Memory B cell (primary cell): ENCODE measurements at places on chromosomes 11 and 22.

DNA sequence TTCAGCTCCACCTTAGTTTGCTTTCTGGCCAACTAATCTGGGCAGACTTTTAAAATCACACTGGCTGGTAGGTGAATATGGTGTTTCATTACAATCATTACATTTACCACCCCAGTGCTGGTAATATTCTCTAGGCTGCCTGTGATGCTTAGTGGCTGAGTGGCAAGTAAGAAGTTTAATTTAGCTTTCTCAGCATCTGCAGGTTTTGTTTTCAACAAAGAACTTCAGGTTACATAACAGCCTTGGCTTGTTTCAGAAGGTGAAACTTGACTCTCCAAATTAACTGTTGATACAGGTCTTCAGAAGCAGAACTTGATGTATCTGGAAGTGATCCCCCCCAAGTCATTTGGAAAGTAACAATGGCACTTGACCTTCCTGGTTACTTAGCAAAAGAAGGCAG, 423.3 kb upstream of the CCDC90B start:
- H3K4me1 ChIP-seq = no peaks in the 10 kb centered on the region
- H3K27ac ChIP-seq = no peak overlapping the region
- H3K27me3 ChIP-seq = peaks cover 10% of the 10 kb centered on the region
- no peak for DNase-seq
- no peaks in the 10 kb centered on the region for H3K36me3 ChIP-seq

DNA sequence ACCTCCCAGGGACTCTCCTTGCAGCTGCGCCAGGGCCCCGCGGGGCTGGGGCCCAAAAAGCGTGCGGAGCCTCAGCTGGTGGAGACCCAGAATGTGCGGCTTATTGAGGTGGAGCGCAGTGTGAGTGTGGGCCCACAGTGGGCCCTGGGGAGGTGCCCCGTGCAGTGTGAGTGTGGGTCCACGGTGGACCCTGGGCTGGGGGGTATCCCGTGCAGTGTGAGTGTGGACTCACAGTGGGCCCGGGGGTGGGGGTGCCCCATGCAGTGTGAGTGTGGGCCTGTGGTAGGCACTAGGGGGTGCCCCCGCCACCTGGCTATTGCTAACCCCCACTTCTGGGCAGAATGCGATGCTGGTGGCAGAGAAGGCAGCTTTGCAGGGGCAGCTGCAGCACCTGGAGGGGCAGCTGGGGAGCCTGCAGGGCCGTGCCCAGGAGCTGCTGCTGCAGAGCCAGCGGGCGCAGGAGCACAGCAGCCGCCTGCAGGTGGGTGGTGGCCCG, 7.8 kb upstream of the RPS6KA4 start:
- H3K27me3 ChIP-seq = no peaks in the 10 kb centered on the region
- no peak overlapping the region for H3K27ac ChIP-seq
- no peak for DNase-seq
- no peak overlapping the region for H3K4me3 ChIP-seq

GRCh38 chr11:133919330-133920108, 37.2 kb downstream of the IGSF9B start:
- H3K27ac ChIP-seq = no peak overlapping the region
- no peak for DNase-seq
- no peaks in the 10 kb centered on the region for H3K36me3 ChIP-seq
- H3K4me3 ChIP-seq = peak overlapping the region; percentile 68

DNA sequence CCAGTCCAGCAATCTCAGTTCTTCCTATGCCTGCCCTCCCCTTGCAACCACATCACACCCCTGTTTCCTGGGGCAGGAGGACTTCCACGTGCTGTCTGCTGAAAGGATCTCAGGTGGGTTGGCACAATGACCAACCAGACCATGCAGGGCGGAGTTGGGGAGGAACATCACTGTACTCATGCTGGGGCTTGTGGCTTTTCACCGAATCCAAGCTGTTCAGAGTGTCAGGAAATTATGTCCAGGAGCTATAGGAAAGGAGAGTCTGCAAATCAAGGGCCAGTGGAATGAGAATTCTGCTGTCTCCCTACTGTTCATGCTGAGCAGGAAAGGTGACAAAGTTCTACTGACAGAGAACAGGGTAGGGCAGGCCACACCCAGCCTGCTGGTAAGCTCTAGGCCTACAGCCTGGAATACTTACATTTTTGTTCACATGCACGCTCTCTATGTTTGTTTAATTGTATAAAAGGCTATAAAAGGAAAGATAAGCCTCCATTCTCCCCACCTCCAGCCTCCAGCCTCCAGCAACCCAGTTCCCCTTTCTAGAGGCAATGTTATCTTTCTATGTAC, 1.7 kb upstream of the PLAAT2 start:
- H3K4me3 ChIP-seq = no peak overlapping the region
- peaks cover 20% of the 10 kb centered on the region for H3K4me1 ChIP-seq
- no peak for DNase-seq
- H3K27me3 ChIP-seq = peaks cover 4% of the 10 kb centered on the region

- H3K4me1 ChIP-seq = peaks cover 53% of the 10 kb centered on the region
- peak overlapping the region; percentile 93 for H3K27ac ChIP-seq
- peak overlapping the region; percentile 2 for H3K4me3 ChIP-seq
- H3K27me3 ChIP-seq = no peaks in the 10 kb centered on the region
- DNase-seq = no peak
- H3K36me3 ChIP-seq = peaks cover 25% of the 10 kb centered on the region
These were observed 5.7 kb downstream of the AMPD3 start for GRCh38 chr11:10460611-10461275.

- peaks cover 3% of the 10 kb centered on the region for H3K4me1 ChIP-seq
- no peak overlapping the region for H3K27ac ChIP-seq
- no peak for DNase-seq
- H3K27me3 ChIP-seq = no peaks in the 10 kb centered on the region
- no peak overlapping the region for H3K4me3 ChIP-seq
These were observed 9.6 kb upstream of the EED start for GRCh38 chr11:86234831-86235461.

DNA sequence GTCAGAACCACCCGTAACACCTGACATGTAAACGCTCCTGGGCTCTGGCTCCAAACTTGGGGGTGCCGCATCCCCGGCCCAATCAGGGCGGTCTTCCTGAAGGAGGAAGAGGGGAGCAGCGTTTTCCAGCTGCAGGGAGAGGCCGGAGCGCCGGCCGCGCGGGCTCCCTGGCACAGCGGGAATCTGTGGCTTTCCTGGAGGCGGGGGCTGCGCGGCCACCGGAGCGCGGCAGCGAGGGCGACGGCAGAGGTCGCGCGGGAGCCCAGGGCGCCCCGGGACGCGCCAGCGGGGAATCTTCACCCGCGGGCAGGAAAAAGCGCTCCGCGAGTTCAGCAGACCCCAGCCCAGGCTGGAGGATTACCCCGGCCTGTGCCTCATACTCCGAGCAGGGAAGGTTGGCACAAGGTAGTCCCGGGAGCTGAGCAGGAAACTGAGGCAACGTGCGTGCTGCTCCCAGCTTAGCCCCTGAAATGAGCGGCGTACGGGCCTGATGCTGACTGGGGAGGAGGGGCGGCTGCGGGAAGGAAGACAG, 600 bp upstream of the ESAM start:
- H3K27me3 ChIP-seq = peaks cover 9% of the 10 kb centered on the region
- no peak overlapping the region for H3K27ac ChIP-seq
- H3K36me3 ChIP-seq = peaks cover 2% of the 10 kb centered on the region
- no peak for DNase-seq
- H3K4me3 ChIP-seq = peak overlapping the region; percentile 96
- H3K4me1 ChIP-seq = peaks cover 37% of the 10 kb centered on the region

- H3K36me3 ChIP-seq = no peaks in the 10 kb centered on the region
- no peaks in the 10 kb centered on the region for H3K27me3 ChIP-seq
- H3K4me1 ChIP-seq = peaks cover 22% of the 10 kb centered on the region
These were observed 9.1 kb upstream of the CLCF1 start for GRCh38 chr11:67382276-67383136.

- no peaks in the 10 kb centered on the region for H3K4me1 ChIP-seq
- H3K27me3 ChIP-seq = peaks cover 4% of the 10 kb centered on the region
- H3K36me3 ChIP-seq = no peaks in the 10 kb centered on the region
- H3K27ac ChIP-seq = no peak overlapping the region
- no peak overlapping the region for H3K4me3 ChIP-seq
- peak; percentile 76 for DNase-seq
These were observed 63.5 kb upstream of the CAPRIN1 start for GRCh38 chr11:33987975-33988580.

- H3K36me3 ChIP-seq = peaks cover 10% of the 10 kb centered on the region
- peaks cover 5% of the 10 kb centered on the region for H3K4me1 ChIP-seq
- no peaks in the 10 kb centered on the region for H3K27me3 ChIP-seq
- peak; percentile 28 for DNase-seq
- no peak overlapping the region for H3K4me3 ChIP-seq
These were observed 32.8 kb downstream of the PITPNB start for GRCh38 chr22:27885977-27886842.

DNA sequence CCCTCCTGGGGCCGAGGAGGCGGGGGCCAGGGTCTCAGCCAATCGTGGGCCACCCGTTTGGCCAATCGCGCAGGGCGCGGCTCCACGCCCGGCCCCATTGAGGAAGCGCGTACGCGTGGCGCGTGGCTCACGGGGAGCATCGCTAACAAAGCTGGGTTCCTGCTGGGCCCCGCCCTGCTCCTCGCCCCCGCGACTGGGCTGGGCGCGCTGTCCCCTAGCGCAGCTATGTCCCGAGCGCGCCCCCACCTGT, 614 bp upstream of the ASCL2 start:
- H3K36me3 ChIP-seq = no peaks in the 10 kb centered on the region
- peaks cover 16% of the 10 kb centered on the region for H3K27me3 ChIP-seq
- no peak overlapping the region for H3K4me3 ChIP-seq
- no peak overlapping the region for H3K27ac ChIP-seq
- no peak for DNase-seq
- H3K4me1 ChIP-seq = peaks cover 15% of the 10 kb centered on the region
